COR-L47 (cell line): ENCODE measurements at places on chromosomes 16 and 17.

DNA sequence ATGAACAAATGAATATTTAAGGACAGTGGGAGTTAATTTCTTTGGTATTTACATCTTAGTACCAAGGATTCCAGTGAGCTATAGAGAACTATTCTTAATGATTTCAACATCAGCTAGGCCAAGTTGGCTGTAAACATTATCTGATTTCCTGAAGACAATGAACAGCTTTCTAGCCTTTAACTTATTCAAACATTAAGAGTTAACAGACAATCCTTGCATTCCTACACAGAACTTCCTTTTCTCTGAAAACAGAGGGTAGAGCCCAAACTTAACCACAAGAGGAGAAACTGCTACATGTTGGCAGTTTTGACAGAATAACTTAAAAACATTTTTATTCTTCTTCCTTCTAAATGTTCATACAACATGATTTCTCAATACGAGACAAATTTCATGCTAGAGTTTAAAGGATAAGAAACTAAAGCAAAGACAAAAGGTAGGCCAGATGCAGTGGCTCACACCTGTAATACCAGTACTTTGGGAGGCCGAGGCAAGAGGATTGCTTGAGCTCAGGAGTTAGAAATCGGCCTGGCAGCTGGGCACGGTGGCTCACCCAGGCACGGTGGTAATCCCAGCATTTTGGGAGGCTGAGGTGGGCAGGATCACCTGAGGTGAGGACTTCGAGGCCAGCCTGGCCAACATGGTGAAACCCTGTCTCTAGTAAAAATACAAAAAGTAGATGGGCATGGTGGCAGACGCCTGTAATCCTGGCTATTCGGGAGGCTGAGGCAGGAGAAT, 4.4 kb downstream of the CRLF3 start:
- DNase-seq, result no peak

GRCh38 chr17:67055811-67056745, 11.7 kb downstream of the CACNG1 start:
- DNase-seq, result no peak

GRCh38 chr17:7884581-7885366, 3.8 kb upstream of the CHD3 start:
- DNase-seq, result no peak

- no peak for DNase-seq
These were observed 472 bp upstream of the NME2 start for GRCh38 chr17:51165680-51166197.
